Adrenal gland (tissue), 19 donors: ENCODE measurements at places on chromosomes 7 and 10.

GRCh38 chr7:155741082-155741481 lies 71.2 kb downstream of the SHH start:
- peaks cover 8% of the 10 kb centered on the region for H3K4me1 ChIP-seq
- H3K36me3 ChIP-seq, result no peaks in the 10 kb centered on the region
- H3K27me3 ChIP-seq, result no peaks in the 10 kb centered on the region

- no peaks in the 10 kb centered on the region for H3K27me3 ChIP-seq
- no peak overlapping the region for H3K4me3 ChIP-seq
- DNase-seq, result no peak
These were observed 197.1 kb downstream of the PHTF2 start for GRCh38 chr7:77995717-77996116.

DNA sequence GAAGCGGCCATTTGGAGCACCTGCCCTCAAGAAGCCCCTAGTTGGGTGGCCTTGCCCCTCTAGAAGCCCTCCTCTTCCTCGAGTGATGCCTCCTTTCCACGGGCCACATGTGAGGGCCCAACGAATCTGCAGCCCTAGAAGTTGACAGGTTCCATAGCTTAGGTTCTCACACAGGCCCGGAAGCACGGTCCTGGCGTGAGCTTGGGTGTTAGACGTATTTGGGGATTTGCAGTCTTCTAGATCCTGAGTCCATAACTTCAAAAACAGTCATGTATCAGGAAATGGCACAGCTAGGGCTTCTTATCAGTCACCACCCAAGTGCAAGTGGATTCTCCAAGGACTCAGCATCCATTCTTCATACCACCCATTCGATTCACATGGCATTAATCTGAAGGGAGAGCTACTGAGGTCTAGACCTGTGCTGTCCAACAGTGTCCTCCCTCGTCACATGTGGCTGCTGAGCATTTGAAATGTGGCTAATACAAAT lies 477 bp upstream of the FBXW4 start:
- H3K36me3 ChIP-seq, result no peaks in the 10 kb centered on the region
- DNase-seq, result no peak
- H3K27me3 ChIP-seq, result no peaks in the 10 kb centered on the region
- H3K4me1 ChIP-seq, result peaks cover 41% of the 10 kb centered on the region
- H3K4me3 ChIP-seq, result no peak overlapping the region

GRCh38 chr10:6813306-6813705 lies 233.2 kb upstream of the PRKCQ start:
- no peaks in the 10 kb centered on the region for H3K4me1 ChIP-seq
- no peak for DNase-seq
- H3K36me3 ChIP-seq, result no peaks in the 10 kb centered on the region
- peaks cover 7% of the 10 kb centered on the region for H3K27me3 ChIP-seq

- no peaks in the 10 kb centered on the region for H3K4me1 ChIP-seq
- H3K27me3 ChIP-seq, result no peaks in the 10 kb centered on the region
- no peaks in the 10 kb centered on the region for H3K36me3 ChIP-seq
- DNase-seq, result peak; percentile 70
- no peak overlapping the region for H3K27ac ChIP-seq
These were observed 174.7 kb downstream of the HERPUD2 start for GRCh38 chr7:35519971-35520809.

DNA sequence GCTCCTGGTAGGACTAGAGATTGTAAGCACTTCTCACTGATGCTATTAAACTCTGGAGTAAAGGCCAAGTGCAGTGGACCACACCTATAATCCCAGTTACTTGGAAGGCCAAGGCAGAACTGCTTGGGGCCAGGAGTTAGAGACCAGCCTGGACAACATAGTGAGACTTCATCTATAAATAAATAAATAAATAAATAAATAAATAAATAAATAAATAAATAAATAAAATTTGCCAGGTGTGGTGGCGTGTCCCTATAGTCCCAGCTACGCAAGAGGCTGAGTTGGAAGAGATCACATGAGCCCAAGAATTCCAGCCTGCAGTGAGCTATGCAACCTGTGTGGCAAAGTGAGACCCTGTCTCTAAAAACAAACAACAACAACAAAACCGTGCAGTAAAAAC lies 1475.7 kb downstream of the REEP3 start:
- H3K36me3 ChIP-seq, result no peaks in the 10 kb centered on the region
- no peaks in the 10 kb centered on the region for H3K4me1 ChIP-seq
- H3K27me3 ChIP-seq, result no peaks in the 10 kb centered on the region
- H3K4me3 ChIP-seq, result no peak overlapping the region

DNA sequence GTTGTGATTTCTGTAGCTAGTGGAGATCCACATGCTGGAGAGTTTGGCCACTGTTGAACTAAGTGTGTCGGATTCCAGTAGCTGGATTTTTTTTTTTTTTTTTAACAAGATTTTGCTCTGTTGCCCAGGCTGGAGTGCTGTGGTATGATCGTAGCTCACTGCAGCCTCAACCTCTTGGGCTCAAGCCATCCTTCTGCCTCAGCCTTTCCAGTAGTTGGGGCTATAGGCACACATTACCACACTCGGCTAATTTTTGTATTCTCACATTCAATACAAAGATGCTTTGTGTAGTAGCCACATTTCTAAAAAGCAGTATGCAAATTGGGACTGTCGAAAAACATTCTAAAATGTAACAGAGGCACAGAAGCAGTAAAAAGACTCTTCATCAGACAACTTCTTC lies 63.5 kb downstream of the RABGEF1 start:
- no peaks in the 10 kb centered on the region for H3K4me1 ChIP-seq
- H3K36me3 ChIP-seq, result no peaks in the 10 kb centered on the region
- H3K27ac ChIP-seq, result no peak overlapping the region
- H3K4me3 ChIP-seq, result no peak overlapping the region
- peak; percentile 0 for DNase-seq
